ENCODE measurements at places on chromosomes 7 and 10.

DNA sequence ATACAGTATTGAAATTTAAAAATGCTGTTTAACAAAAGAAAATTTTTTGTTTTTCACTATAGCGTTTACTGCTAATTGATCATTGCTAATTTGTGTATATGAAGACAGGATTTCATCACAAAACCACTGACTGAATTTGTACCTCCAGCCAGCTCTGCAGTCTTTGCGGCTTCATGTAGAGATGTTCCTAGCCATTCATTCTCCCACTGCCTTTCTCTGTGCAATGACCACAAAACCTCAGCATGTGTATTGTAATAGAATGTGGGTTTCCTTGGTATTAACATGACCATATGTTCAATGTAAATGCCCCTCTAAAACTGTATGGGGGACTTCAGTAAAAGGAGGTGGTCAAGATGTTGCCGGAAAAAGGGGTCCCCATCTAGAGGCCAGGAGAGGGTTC is 81.1 kb upstream of the STEAP1B start:
- no peak for DNase-seq

- DNase-seq: no peak
Observed at GRCh38 chr7:129789000-129789399, 163.8 kb downstream of the UBE2H start.

GRCh38 chr7:111525100-111525499 is 37.2 kb downstream of the IMMP2L start:
- DNase-seq: no peak

DNA sequence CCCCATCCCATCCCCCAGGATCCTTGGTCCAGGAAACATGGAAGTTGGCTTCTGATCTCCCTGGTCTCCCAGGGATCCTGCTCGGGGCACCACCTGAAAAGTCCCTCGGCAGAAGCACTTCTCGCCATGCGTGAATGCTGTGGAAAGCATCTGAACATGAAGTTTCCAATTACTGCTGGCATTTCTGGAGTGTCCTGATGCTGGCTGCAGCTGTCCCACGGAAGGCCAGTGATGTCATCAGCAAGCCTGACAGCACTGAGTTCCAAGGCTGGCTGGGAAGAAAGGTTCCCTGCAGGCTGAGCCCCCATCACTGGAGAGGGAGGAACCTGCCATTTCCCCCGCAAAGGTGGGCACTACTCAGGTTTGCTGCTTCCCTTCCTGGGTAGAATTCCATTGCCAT is 71.4 kb downstream of the KCNMA1 start:
- no peak for DNase-seq

GRCh38 chr10:36679554-36679953 is 445.8 kb upstream of the ANKRD30A start:
- no peak for DNase-seq

GRCh38 chr7:155255071-155255470 is 42.6 kb upstream of the INSIG1 start:
- DNase-seq: no peak

DNA sequence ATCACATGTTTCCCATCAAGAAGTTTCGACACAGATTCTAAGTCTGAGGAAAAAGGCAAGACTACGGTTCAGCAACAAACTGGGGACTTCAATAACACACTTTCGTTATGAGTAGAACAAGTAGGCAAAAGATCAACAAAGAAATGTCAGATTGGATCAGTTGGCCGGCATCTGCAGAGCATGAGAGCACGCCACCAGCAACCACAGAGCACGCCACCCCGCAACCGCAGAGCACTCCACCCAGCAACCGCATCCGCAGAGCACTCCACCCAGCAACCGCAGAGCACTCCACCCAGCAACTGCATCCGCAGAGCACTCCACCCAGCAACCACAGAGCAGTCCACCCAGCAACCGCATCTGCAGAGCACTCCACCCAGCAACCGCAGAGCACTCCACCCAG is 89.7 kb upstream of the FAM20C start:
- DNase-seq: no peak

DNA sequence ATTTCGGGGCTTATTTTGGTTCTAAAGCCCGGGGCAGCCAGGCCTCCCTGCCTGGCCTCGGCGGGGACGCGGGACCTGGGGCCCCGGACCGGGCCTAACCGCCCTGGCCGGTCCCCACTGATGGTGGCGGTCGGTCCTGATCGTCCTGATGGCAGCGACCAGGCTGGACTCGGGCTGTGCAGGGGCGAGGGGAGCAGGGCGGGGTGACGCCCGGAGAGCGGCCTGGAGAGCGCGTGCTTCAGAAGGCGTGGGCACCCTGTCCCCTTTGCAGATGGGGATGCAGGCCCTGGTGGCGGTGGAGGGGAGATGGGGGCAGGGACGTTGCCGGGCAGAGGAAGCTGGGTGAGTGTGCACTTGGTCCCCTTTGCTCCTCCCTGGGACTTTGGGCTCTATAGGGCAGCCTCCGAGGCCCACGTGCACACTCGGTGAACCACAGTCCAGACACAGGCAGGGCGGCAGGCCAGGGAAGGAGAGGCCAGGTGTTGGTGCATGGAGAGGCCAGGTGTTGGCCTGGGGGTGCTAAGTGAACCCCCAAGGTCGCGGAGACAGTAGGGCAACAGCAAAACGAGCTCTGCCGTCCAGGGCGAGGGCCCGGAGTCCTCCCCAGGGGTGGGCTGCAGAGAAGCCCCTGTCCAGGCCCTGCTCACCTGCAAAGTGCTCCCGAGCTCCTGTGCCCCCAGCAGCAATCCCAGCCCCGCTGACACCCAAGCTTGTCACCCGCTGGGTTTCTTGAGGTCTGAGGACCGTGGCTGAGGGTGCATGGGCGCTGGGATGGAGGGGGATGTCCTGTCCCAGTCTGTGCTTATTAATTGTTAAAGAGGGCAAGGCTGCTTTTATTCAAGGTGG is 42.4 kb upstream of the FAM20C start:
- DNase-seq: no peak

DNA sequence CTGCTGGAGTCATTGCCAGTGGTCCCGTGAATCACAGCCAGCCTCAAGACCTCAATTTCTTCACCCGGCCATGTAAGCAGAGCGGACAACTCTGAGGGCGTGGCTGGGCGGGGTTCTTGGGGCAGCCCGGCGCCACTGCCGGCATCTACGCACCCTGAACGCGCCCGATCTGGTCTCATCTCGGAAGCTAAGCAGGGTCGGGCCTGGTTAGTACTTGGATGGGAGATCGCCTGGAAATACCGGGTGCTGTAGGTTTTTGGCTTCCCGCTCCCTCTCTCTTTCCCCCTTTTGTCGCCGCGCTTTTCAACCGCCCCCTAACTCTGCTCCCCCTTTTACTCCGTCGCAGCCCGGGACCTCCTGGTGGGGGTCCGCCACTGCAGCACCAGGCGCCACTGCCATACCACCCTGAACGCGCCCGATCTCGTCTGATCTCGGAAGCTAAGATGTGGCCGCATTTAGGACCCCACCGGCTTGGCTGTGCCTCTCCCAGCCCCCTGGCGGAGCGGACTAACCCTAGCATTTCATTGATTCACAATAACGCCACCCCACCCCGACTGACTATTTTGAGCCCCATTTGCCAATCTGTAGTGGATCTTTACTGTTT is 25.3 kb downstream of the GARIN1A start:
- DNase-seq: peak; percentile 72

DNA sequence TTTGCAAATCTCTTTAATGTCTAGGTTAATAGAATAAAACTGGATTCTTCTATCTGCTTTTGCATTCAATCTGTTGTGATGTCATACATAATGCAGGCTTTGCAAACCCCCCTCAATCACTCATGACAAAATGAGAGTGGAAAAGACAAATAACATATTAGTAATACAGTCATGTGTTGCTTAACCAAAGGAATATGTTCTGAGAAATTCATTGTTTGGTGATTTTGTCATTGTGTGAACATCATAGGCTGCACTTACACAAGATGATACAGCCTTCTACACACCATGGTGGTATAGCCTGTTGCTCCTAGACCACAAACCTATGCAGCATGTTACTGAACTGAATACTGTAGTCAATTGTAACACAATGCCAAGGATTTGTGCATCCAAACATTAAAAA is 87.3 kb upstream of the SEC61G start:
- DNase-seq: no peak

- no peak for DNase-seq
Observed at GRCh38 chr7:132639983-132640382, 63.7 kb upstream of the PLXNA4 start.

DNA sequence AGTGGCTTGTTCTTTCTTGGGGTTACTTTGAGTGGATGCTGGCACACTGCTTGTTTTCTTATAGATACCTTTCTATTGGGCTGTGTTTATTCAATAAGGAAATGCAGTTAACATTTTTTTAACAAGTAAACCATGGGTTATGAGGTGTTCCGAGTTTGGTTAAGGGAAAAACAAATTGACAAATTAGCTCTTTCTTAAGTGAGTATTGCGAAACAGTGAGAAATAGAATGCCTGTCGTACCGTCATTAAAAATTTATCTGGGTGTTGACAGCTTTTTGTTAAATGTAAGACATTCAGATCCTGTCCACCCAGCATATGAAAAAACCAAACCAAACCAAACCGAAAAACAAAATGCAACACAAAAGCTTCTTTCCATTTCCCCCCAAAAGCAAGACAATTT is 6.2 kb downstream of the CUX1 start:
- DNase-seq: no peak

GRCh38 chr7:28137463-28137862 is 43.1 kb downstream of the JAZF1 start:
- DNase-seq: no peak
